Esophagus squamous epithelium (tissue), 5 donors: ENCODE measurements at places on chromosomes 7 and 10. TPM values are rescaled to one million over a fixed set of nuclear protein-coding genes. Genes with fewer than 3 reads are reported as not detected.

Gene ACHE
- total RNA-seq: 1.3 TPM

Gene CCL24
- total RNA-seq: not detected

Gene MCM10
- 9.2 TPM for total RNA-seq

Gene CACUL1
- 27.8 TPM for total RNA-seq

Gene KIAA1549
- total RNA-seq: 0.38 TPM

Gene OR2A1
- total RNA-seq: not detected

Gene UNCX
- total RNA-seq: not detected
